Non-pigmented ciliary epithelial cell (primary cell): ENCODE measurements at places on chromosomes 2 and 18.

DNA sequence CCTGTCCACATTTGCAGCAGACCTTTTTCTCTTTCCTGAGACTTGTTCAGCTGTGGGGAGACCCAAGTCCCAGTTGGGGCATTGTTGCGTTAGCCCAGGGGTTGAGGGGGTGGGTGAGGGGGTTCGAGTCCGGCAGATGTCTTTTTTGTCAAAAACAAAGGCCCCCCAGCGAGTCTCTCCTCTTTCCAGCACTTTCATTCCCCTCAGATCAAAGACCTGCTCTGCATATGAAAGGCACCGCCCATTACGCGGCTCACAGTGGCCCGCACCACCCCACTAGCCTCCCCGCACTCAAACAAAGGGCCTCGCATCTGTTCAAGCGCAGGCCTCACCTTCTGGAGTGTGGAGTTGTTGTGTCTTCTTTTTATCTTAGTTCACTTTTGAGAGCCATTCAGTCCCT is 25.2 kb downstream of the TRABD2A start:
- DNase-seq: no peak

- DNase-seq: no peak
Measured at GRCh38 chr2:108129636-108130035, 110.1 kb upstream of the SULT1C3 start.

GRCh38 chr18:28152354-28152753 is 24.6 kb downstream of the CDH2 start:
- no peak for DNase-seq

- no peak for DNase-seq
Measured at GRCh38 chr18:70469916-70470315, 181.1 kb downstream of the SOCS6 start.

GRCh38 chr2:190666895-190667294 is 18.0 kb downstream of the NAB1 start:
- no peak for DNase-seq

DNA sequence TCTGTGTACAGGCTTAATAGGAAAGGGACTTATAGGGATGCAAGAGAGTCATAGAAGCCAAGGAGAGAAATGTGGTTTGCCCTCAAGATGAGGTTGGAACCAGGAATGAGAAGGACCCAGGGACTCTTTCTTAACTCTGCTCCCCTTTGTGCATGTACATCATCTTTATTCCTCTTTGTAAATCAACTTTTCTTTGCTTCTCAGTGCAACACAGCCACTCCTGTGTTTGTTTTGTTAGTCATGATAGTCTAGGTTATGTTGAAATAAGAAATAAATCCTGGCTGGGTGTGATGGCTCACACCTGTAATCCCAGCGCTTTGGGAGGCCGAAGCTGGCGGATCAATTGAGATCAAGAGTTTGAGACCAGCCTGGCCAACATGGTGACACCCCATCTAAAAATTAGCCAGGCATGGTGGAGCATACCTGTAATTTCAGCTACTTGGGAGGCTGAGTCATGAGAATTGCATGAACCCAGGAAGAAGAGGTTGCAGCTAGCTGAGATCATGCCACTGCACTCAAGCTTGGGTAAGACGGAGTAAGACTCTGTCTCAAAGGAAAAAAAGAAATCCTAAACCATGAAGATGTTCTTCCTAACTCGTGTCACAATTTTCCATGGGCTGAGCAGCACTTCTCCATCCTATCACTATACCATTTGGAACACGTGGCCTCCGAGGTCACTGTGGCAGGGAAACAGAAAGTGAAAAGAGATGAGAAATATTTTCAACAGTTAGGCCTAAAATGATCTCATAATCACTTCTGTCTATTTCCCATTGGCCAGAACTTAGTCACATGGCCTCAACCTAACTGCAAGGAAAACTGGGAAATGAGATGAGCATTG is 73.0 kb upstream of the TMEM17 start:
- DNase-seq: peak; percentile 78
